ENCODE measurements at places on chromosomes 7 and 10. TPM values are rescaled to one million over a fixed set of nuclear protein-coding genes. Genes with fewer than 3 reads are reported as not detected.

FFAR4 gene
- not detected for polyA plus RNA-seq

HMX2 gene
- not detected for polyA plus RNA-seq

LIPM gene
- polyA plus RNA-seq, result not detected

POLL gene
- polyA plus RNA-seq, result 30.8 TPM

GSTO2 gene
- polyA plus RNA-seq, result 2.2 TPM

CPVL gene
- polyA plus RNA-seq, result 19.5 TPM

PIK3CG gene
- not detected for polyA plus RNA-seq

NEUROD6 gene
- not detected for polyA plus RNA-seq

EGR2 gene
- 1.7 TPM for polyA plus RNA-seq

DOCK4 gene
- 28.1 TPM for polyA plus RNA-seq

ABLIM1 gene
- 9.6 TPM for polyA plus RNA-seq

Measured in neural cell (in vitro differentiated cells).